ENCODE measurements at places on chromosomes 13 and 19.

- no peak for DNase-seq
These were observed 1.7 kb downstream of the RBM26 start for GRCh38 chr13:79404361-79404760.

- no peak for DNase-seq
These were observed 1.6 kb downstream of the LSM7 start for GRCh38 chr19:2326699-2327360.

GRCh38 chr19:44878120-44878865, 12.8 kb upstream of the TOMM40 start:
- no peak for DNase-seq

DNA sequence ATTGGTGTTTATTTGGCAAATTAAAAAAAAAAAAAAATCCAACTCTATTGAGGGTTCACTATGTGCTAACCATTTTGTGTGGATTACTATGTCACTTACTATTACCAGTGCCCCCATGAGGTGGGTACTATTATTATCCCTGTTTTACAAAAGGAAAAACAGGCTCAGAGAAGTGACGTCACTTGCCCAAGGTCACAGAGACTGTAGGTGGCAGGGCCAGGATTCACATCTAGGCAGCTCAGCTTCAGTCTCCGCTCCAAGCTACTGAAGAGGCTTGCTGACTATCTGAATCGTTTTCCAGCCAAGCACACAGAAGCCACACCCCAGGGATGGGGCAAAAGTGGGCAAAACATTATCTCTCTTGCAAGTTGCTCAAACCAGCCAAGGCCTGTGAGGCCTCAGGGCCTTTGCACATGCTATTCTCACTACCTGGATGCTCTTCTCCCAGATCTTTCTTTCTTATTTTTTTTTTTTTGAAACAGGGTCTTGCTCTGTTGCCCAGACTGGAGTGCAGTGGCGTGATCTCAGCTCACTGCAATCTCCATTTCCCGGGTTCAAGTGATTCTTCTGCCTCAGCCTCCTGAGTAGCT, 4.8 kb upstream of the ANGPTL8 start:
- no peak for DNase-seq

DNA sequence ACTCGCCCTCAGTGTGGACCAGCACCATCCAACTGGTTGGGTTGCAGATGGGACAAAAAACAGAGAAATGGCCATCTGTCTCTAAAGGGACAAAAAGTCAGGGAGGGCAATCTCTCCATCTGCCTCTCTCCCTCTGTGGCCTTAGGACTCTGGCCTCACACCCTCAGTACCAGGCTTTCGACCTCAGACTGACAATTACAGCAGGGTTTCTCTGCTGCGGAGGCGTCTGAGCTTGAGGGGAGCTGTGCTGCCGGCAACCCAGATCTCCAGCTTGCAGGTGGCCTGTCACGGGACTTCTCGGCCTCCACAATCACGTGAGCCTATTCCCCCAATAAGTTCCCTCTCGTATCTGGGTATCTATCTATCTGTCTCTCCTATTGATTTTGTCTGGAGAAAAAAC, 27.7 kb downstream of the MLLT1 start:
- DNase-seq = no peak

DNA sequence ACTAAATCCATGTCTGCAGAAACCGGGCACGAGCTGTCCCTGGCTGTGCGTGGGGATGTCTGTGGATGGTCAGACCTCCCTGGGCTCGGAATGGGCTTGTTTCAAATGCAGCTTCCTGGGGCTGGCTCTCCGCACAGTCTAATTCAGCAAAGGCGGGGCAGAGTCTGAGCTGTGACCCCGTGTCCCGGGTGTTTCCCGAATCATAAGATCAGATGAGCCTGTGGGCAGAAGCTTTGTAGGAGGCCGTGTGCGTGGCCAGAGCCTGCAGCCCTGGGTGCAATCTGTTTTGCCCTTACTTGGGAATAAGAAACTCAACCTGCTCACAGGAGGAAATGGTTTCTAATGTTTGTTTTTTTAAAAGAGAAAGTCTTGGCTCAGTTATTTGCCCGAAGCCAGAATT, 13.9 kb upstream of the GNA11 start:
- peak; percentile 56 for DNase-seq

GRCh38 chr13:95896301-95896700, 156.9 kb downstream of the UGGT2 start:
- DNase-seq = peak; percentile 33
